ENCODE measurements at places on chromosomes 16 and 17.
A peak's percentile ranks its signal among the peaks of the same experiment; 100 is the strongest.

DNA sequence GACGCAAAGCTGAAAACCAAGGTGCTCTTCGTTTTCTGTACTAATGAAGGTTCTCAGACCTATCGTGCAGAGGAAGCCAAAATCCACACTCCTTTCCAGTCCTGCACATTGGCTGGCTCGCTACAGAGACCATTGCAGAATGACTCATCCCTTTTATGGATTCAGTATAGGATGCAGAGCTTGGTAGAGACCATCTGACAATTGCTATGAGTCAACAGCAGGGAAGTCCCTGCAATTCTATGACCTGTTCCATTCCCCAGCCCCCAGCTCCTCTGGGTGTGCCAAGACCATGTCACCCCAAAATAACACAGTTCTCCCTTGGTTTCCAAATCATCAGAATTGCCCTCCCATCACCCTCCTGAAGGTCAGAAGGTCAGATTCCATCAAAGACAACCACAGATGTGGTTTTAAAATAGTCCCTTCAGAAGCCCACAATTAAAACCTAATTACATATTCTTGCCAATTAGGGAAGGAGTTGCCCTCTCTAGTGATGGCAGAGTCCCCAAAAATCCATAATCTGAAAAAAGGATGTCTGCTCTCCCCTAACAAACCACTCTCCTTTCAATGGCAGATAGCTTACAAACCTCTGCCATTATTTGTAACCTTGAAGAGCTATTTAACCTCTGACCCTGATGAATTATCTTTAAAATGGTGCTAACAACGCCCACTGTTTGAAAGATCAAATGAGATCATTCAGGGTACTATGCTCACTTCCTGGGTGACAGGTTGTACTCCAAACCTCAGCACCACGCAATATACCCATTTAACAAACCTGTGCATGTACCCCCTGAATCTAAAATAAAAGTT is 108.2 kb upstream of the RBBP6 start:
- DNase-seq: no peak

DNA sequence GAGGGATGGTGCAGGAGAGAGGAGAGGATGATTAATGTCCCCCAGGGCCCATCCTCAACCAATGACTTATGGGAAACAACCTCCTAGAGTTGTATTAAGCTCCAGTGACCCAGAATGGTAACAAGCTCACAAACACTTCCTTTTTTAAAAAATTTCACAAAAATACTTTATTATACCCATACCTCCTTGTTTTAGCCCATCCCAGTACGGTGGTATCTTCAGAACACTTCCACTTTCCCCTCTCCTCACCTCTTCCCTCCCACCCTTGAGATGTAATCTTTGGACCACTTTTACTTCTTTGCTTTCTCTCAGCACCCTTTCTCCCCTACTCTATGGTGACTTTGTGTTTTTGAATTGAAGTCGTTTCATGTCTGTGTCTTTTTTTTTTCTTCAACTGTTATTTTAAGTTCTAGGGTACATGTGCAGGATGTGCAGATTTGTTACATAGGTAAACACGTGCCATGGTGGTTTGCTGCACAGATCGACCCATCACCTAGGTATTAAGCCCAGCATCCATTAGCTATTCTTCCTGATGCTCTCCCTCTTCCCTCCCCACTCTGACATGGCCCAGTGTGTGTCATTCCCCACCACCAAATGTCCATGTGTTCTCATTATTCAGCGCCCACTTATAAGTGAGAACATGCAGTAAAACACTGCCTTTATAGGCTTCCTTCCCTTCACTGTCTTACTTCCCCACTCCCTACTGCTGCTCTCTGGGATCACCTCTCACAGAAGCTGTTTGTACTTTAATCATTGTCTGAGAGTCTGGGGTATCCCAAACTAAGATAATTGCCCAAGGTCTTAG is 124.5 kb downstream of the PRKCB start:
- no peak for DNase-seq

GRCh38 chr16:55282441-55282840 is 41.6 kb upstream of the IRX6 start:
- DNase-seq: no peak

- no peak for DNase-seq
Observed at GRCh38 chr16:3637371-3637923, 17.0 kb upstream of the DNASE1 start.

DNA sequence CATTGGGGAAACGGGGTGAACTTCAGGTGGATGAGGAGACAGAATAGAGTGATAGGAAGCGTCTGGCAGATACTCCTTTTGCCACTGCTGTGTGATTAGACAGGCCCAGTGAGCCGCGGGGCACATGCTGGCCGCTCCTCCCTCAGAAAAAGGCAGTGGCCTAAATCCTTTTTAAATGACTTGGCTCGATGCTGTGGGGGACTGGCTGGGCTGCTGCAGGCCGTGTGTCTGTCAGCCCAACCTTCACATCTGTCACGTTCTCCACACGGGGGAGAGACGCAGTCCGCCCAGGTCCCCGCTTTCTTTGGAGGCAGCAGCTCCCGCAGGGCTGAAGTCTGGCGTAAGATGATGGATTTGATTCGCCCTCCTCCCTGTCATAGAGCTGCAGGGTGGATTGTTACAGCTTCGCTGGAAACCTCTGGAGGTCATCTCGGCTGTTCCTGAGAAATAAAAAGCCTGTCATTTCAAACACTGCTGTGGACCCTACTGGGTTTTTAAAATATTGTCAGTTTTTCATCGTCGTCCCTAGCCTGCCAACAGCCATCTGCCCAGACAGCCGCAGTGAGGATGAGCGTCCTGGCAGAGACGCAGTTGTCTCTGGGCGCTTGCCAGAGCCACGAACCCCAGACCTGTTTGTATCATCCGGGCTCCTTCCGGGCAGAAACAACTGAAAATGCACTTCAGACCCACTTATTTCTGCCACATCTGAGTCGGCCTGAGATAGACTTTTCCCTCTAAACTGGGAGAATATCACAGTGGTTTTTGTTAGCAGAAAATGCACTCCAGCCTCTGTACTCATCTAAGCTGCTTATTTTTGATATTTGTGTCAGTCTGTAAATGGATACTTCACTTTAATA is 7.0 kb upstream of the TMEM235 start:
- DNase-seq: no peak

DNA sequence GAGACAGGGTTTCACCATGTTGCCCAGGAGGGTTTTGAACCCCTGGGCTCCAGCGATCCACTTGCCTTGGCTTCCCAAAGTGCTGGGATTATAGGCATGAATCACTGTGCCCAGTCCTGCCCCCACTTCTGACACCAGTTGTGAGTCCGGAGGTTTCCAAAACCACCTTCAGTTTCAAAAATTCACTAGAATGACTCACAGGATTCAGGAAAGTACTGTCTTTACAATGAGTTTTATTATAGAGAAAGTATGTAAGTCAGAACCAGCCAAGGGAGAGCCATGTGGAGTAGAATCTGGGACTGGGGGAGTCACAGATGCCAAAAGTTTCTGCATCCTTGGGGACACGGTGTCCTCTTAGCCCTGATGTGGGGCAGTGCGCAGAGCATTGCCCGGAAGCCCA is 55.1 kb downstream of the PLD6 start:
- DNase-seq: no peak

GRCh38 chr17:48582750-48583069 is 4.6 kb upstream of the HOXB4 start:
- no peak for DNase-seq

GRCh38 chr16:86512860-86513470 is 2.6 kb downstream of the FOXF1 start:
- peak; percentile 46 for DNase-seq

DNA sequence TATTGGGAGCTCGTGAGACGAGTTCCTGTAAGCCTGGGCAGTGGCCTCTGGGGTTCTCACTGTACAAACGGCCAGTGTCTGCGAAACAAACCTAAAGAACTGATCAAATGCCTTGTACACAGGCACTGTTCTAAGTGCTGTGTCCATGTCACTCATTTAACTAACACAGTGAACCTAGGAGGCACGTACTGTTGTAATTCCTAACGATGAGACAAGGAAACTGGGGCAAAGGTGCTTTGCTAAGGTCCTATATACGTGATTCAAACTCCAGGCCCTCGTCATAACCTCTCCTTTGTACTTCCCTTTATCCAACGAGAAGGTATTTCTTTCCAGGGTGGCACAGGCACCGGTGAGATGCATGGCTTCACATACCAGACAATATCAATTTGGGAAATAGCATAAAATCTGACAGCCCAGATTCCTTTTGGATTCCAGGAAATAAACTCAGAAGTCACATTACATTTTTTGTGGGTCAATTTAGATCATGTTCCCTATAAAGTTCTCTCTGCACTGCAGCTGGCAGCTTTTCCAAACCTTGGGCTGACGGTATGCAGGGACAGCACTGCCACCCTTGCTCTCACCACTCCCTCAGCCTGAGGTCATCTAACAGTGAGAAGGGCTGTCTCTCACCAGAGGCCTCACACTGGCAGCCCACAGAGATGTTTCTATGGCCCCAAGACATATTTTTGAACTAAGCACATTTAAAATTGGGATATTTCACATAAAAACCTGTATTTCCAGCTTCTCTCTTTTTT is 18.3 kb downstream of the GLYR1 start:
- no peak for DNase-seq

GRCh38 chr16:14302399-14303181 is 231.5 kb downstream of the MRTFB start:
- DNase-seq: peak; percentile 40

DNA sequence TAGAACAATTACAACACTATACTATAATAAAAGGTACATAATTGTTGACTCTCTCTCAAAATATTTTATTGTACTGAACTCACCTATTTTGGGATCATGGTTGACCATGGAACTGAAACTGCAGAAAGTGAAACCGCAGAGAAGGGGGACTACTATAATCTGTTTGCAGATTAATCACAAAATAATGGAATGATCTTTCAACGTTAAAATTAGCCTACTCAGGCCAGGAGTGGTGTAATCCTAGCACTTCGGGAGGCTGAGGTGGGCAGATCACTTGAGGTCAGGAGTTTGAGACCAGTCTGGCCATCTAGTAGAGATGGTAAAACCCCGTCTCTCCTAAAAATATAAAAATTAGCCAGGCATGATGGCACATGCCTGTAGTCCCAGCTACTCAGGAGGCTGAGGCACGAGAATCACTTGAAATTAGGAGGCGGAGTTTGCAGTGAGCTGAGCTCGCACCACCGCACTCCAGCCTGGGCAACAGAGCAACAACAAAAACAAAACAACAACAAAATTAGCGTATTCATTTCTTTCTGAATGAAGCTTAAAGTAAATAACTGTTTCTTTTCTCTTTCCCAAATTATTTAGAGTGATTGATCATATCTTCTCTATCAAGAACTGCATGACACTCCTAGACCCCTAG is 45.6 kb downstream of the IKZF3 start:
- DNase-seq: no peak

GRCh38 chr16:10868104-10868595 is 8.9 kb upstream of the CIITA start:
- DNase-seq: no peak

GRCh38 chr16:27265982-27266381 is 2.6 kb downstream of the NSMCE1 start:
- DNase-seq: no peak

DNA sequence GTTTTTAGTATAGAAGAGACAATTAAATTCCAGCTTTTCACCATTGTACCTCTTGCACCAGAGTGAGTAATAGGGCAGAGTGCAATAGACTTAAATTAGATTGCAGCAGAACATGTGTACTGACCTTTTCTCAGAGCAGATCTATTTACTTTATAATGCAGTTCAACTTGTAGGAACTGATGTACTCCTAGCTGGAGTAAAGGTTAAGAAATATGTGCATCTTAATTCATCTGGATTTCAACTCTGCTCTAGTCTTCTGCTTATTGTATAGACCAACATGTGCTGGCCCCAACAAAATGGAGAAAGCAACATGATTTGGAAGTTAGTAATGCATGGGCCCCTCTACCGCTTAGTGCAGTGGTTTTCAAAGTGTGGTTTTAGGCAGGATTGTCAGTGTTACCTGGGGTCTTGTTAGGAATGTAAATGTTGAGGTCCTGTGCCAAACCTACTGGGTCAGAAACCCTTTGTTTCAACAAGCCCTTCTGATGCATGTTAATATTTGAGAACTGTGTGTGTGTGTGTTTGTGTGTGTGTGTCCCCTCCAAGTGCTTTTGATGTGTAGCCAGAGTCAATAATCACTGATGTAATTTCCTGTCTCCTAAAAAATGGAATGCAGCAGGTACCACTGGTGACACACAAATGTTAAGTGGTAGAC is 138.6 kb downstream of the TOX3 start:
- no peak for DNase-seq

GRCh38 chr17:58556833-58557250 is 42.4 kb upstream of the MTMR4 start:
- no peak for DNase-seq

DNA sequence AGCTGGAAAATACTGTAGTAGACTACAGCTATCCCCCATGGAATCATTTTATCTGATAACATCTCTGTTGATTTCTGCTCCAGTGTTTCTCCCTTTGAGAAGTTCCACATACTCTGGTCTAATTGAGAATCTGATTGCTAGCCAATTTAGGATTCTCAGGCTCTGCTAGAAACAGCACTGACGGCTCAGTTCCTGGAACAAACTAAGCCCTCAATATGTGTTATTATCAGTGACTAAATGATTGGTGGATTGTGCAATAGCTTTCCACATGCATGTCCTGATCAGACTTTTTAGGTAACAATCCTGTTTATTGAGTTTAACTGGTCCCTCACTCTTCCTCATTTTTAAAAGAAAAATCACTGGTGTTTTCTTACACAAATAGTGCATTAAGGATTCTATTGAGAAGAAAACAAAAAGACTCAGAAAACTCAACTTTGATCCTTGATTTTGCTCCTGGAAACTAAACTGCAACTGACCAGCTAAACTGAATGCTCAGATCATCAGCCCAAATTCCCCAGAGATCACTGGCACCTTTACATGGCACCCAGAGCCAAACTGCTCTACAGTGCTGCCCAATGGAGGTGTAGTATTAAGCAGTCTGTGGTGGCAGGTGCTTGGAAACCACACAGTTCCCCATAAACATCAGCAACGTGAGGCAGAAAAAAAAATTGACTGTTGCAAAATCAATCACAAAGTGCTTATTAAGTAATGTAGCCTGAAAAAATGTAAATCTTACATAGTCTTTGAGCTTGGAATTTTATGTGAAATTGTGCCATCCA is 423.7 kb downstream of the TOX3 start:
- DNase-seq: no peak

DNA sequence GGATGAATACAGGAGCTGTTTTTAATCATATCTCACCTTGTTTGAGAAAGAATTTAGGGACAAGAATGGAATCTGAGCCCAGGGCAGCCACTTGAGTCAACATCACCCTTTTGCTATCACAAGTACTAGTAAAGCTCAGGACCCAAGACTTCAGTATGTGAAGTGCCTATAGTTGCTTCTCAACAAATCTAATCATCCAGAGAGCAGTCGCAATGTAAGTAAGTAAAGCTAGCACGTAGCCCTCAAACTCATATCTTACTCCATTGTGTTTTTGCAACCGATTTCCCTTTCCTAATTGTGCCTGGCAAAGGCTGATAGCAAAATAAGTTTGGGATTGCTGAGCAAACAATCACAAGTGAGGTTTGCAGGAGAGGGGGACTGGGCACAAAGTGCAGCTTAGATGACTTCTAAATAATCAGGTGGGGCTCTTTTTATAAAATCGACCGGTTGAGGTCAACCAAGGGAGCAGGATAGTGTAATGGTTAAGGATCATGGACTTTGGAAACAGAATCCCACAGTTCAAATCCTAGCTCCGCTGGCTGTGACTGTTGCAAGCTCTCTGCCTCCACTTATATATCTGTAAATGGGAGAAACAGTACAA is 13.0 kb downstream of the TOB1 start:
- DNase-seq: no peak
